ENCODE measurements at places on chromosomes 1 and 21.

GRCh38 chr1:31368611-31369107 lies 4.2 kb downstream of the FABP3 start:
- no peak for DNase-seq

- no peak for DNase-seq
Measured at GRCh38 chr1:205834751-205835150, 15.2 kb downstream of the PM20D1 start.

DNA sequence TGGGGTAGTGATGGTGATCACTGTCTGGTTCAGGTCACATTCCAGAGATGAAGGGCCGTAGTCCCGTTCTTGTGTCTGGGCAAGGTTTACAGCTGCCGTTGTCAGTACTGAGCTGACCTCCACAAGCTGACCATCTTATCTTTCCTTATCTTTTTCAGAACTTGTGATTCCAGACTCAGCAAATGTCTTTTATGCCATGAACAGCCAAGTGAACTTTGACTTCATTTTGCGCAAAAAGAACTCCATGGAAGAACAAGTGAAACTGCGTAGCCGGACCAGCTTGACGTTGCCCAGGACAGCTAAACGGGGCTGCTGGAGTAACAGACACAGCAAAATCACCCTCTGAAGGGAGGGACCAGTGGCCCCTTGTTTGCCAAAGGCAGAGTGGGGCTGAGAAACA lies 111.6 kb downstream of the COLGALT2 start:
- no peak for DNase-seq

GRCh38 chr1:90922996-90923395 lies 98.8 kb downstream of the ZNF644 start:
- no peak for DNase-seq
